ENCODE measurements at places on chromosomes 13 and 19.
A peak's percentile ranks its signal among the peaks of the same experiment; 100 is the strongest.

- DNase-seq = no peak
These were observed 59.0 kb downstream of the WDFY2 start for GRCh38 chr13:51643105-51643881.

- no peak for DNase-seq
These were observed 170.0 kb downstream of the KDM4B start for GRCh38 chr19:5138606-5139582.

DNA sequence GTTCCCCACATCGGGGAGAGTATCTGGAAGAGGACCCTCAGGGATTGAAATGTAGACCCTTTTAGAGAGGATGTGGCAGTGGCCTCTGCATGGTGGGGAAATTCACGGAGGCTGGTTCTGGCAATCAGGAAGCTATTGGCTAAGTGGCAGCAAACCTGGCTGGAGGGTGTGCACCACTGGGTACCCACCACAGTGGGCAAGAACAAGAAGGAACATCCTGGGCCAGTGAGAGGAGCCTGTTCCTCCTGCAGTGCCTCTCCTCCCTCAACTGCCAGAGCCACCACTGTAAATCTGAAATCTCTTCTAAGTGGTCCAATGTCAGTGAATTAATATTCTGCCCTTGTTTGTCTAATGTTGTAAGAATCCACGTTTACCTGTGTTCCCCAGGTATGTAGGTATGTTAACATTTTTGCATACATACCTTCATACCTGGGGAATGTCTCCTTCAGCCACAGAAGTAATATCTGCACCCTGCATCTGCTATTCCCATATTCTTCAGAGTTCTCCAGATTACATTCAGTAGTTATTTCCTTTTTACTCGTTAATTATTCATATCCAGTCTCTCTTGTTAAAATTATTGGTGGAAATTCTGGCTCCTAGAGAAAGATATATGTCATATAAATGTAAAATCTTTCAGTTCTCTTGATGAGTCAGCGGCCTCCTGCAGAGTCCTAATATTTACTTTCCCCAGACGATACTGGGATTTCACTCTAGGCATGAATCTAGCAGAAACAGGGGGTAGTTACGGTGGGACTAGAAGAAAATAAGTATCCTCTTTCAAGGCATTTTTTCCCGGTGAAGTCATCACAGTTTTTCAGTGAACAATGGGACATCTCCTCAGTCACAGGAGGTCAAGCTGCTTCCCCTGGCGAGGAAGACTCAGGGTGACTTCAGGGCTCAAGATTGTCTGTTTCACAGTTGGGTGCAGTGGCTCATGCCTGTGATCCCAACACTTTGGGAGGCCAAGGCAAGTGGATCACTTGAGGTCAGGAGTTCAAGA, 148.3 kb downstream of the MYO16 start:
- peak; percentile 45 for DNase-seq

DNA sequence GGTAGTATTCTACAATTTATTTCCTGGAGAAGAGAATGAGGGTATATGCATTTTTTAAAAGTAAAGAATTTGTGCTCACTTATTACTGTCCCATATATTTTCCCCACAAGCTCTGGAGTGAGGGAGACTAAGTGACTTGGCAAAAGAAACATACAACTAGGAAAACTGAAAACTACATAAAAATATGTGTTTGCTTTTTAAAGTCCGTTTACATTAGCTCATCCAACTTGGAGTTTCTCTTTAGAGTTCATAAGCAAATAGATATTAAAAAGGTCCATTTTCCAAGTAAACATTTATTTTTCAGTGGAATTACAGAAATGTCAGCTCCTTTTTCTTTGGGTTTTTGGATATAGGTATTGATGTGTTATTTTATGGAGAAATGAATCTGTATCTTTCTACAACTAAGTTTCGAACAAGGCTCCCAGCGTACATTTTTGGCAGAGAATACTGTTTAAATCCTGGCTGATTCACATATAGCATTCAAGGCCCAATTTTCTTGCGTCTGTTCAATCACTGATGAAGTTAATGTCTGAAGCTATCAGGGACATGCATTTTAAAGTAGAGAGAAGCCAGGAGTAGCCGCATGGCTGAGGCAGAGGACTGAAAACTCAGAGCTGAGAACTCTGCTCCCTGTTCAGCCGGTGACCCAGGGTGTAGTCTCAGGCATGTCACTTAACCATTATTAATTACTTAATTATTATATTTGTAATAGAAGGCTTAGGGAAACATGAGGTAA, 729.4 kb downstream of the EFNB2 start:
- DNase-seq = no peak

GRCh38 chr19:51552996-51553725, 17.9 kb upstream of the ZNF175 start:
- peak; percentile 88 for DNase-seq

- DNase-seq = no peak
These were observed 35.4 kb upstream of the KPNA3 start for GRCh38 chr13:49827891-49828290.

DNA sequence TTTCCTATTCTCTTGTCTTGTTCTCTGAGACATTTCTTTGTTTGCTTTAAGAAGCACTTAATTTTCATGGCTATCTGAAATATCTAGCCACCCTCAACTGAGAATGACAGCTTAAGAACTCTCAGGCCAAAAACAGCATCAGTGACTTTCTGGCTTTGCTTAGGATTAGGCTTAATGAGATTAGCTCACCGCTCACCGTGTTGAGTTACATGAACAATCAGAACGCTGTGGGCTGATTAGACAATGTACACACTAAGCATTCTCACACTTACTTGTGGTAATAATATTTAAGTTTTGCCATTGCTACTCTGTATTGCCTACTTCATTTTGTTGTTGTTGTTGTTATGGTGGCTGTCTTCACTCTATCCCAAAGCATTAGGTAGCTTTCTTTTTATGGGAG, 1283.6 kb downstream of the UQCRFS1 start:
- no peak for DNase-seq

DNA sequence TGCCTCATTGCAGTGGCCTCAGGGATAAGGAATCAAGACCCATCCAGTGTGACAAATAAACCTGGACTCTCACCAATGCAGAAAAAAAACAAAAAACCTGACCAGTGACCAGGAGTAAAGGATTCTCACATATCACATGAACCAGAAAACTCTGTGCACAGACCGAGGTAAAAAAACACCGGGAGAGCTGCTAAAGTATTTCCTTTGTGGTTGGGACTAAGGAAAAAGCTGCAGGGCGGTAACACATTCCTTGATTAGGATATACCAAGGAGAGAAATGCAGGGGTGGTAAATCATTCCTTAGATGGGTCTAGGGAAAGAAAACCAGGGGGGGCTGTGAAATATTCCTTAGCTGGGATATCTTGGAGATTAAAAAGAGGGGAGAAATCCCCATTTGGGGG, 64.8 kb upstream of the ZNF85 start:
- DNase-seq = no peak

DNA sequence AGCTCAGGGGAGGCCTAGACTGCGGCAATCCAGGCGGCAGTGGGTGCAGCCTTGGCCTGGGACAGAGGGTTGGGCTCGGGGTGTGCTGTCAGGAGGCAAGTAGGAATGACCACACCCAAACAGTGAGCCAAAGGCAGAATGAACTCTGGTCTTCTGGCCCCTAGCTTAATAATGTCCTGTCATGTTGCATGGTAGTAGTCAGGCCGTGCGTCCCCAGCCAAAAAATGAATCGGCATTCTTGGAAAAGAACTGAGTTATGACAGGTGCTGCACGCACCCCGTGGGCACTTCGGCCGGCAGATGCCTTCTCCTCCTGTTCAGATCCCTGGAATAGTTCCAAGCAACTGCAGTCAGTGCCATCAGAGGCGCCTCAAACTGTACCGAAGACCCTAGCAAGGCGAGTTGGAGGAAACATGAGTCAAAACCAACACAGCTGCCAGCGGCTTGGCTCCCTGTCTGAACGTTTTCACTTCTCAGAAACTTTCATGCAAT, 55.9 kb downstream of the ATP7B start:
- DNase-seq = peak; percentile 33

DNA sequence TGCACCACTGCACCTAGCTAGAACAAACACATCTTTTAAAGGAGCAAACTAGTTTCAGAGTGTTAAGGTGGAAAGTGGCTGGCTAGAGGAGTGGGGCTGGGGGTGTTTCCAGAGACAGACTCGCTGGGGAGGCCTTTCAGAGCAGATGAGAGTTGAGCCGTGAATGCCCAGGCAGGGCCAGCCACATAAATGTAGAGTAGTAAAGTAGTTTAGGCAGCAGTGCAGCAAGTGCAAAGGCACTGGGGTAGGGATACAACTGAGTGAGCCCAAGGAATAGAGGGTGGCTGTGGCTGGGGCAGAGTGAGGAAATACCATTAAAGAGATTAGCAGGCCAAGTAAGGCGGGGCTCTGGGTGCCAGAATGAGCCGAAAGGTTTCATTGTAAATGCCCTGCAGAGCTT, 72.0 kb downstream of the ALOX5AP start:
- DNase-seq = no peak

- no peak for DNase-seq
These were observed 100.3 kb upstream of the DOCK9 start for GRCh38 chr13:99078017-99078771.

DNA sequence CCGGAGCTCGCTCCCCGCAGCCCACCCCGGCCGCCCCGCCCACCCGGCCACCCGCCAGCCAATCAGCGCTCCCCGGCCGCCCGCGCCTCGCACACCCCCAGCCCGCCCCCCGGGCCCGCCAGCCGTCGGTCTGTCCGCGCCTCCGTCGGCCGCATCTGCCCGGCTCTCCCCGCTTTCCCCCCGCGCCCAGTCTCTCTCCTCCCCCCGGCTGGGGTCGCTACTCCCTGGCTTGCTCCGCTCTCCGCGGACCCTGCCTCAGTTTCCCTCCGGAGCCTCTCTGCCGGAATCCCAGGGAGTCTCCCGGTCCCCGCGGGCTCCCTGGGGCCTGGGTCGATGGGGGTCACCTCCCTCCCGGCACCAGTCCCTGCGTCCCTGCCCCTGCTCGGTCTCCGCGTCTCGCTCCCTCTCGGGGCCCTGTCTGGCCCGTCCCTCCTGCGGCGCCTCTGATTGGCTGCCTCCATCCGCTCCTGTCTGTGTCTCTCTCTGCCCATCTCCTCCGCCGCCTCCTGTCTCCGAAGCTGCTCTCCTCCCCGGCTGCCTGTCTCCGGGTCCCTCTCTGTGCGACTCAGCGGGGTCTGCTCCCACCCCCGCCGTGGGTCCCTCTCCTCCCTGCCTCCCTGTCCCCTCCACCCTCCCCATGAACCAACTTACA, 484 bp downstream of the IL11 start:
- DNase-seq = peak; percentile 81

DNA sequence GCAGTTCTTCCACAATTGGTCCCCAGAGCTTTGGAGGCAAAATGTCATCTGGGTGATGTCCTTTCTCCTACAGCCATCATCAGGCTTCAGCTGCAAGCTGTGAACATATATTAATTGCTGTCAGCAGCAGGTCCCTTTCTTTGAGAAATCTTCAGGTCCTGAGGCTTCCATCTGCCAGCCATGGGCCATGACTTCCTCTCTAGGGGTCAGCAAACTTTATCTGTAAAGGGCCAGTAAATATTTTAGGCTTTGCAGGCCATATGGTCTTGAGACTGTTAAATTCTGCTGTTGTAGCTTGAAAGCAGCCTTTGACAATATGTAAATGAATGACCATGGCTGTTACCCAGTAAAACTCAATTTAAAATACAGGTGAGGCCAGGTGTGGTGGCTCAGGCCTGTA, 27.1 kb downstream of the SERP2 start:
- DNase-seq = no peak

DNA sequence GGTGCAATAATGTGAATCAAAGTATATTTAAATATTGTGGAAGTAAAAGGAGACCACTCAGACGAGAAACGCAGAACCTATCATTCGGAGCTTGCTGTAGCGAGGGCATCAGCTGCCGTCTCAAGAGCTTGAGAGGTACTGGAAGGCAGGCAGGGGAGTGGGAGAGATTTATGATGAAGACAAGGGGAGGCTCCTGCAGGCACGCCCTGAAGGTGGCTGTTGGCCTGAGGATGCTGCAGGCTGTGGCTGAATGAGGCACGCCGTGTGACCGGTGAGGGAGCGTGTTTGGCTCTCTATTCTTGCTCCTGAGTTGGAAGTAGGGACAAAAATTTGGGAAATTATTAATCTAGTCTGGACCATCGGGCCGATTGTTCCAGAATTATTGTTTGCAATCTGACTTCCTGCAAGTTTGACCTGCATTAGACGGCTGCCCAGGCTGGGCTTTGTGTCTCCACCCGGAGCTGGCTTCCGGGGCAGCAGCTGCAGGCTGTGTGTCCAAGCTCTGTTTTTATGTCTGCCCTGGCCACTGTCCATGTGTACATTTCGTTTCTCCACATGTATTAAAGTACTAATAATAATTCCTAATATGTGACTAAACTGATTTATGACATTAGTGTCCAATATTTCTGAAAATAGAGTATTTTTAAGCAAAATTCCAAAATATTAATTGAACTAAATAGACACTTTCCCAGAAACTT, 91.1 kb upstream of the ANKRD10 start:
- peak; percentile 90 for DNase-seq

DNA sequence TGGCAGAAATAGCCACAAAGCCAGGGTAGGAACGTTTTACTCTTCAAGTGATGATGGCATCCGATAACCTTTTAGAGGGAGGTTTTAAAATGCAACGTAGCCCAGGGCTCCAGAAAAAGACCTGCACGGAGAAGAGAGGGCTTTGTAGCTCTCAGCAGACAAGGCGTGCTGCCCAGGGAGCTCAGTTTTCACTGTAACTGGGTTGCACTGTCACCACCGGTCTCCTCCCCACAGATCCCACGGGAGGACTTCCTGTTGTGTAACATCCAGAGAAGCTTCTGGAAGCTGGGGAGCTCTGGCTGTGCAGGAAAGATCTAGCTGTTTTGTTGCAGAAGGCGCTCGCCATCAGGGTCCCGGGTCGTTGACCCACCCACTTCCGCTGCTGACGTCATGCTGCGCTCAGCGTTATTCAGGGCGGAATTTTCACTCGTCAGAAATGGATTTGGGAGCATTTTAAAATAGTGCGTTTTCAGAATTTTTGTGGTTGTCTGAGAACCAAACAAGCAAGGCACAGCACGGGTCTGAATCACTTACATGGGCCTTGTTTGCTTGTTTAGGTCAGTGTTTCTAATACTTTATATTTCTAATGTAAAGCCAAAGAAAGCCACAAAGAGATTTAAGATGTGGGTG, 50.8 kb downstream of the ATP11A start:
- DNase-seq = no peak

DNA sequence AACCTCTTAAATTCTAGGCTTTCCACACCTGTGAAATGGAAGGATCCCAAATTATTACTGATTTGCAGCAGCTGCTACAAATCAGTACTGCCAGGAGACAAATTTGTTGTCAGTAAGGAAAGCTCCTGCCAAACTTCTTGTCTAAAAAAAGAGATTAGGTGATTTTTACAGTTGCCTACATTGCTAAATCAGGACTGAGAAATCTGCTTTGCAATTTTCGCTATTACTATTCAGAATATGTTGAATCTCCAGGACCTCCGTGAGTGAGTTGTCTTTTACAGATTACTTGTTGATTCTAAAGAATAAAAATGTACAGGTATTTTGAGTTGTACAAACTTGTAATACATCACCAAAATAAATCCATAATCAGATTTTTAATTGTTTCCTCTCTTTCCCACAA, 1815.9 kb downstream of the PCDH9 start:
- no peak for DNase-seq
